Hematopoietic multipotent progenitor cell treated with erythropoietin and hydrocortisone succinate and interleukin-3 and kit ligand, for 15 days (in vitro differentiated cells): ENCODE measurements at places on chromosomes 16 and 17.
A peak's percentile ranks its signal among the peaks of the same experiment; 100 is the strongest.

DNA sequence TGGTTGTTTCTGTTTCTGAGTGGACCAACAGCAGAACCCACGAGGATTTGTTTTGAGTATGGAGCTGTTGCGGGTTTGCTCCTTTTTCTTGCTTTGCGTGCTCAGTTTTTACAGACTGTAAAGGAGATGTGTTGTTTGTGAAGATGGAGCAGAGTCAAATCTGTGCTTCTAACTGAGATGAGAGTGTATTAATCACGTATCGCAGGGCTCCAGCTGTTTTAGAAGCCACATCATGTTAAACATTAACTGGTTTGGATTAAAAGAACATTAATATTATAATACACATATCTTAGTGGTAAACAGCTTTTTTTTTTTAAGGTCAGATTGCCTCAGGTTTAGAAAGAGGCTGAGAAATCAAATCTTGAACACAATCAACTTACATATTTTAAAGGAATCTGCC lies 69.4 kb downstream of the YPEL2 start:
- DNase-seq = no peak

DNA sequence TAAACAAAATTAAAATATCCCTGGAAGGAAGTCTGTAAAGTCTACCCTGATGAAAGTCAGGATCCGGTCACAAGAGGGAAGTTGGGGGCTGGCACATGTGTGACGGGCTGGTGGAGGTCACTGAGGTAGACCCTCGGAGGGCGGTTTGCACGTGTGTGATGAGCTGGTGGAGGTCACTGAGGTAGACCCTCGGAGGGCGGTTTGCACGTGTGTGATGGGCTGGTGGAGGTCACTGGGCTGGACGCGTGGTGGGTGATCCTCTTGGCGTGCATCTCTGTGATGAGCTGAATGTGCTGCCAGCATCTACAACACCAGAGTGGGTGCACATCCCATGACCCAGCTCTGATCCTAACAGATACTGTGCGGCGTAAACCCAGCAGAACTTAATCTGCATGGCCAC lies 43.7 kb upstream of the METRNL start:
- DNase-seq = no peak

GRCh38 chr17:41777574-41778188 lies 8.8 kb downstream of the JUP start:
- no peak for DNase-seq

GRCh38 chr16:24975428-24975889 lies 39.7 kb downstream of the ARHGAP17 start:
- DNase-seq = no peak

DNA sequence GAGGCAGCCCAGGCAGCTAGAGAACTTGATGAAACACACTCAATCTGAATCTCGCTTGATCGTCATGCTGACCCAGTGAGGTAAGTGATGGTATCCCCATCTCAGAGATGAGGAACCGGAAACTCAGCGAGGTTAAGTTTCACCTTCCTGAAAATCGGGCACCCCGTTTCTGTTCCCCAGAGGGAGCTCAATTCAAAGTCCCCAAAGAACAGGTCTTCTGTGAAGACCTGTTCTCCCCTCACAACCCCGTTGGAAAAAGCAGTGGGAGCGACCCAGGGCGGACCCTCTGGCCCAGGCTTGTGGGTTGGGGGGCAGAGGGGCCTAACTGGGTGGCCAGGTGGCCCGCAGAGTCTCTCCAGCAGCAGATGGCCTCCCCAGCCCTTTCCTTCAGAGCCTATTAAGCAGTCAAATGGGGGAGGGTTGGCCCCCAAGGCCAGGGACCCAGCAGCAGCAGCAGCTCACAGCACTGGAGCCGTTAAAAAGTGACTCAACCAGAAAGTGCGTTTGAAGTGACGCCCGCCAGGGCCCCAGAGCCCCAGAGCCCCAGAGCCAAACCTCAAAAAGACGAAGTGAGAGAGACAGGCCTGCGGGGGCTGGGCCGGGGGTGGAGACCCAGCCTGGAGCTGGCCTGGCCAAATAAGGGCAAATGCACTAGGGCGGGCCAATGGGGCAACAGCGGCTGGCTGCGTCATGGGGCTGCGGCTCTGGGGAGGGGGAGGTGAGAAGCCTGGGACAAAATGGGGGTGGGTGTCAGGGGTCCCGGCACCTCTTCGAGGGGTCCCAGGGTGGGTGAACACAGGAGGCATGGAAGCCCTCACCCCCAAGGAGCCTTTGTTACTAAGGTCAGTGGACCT lies 9.2 kb upstream of the TSPOAP1 start:
- DNase-seq = peak; percentile 68

DNA sequence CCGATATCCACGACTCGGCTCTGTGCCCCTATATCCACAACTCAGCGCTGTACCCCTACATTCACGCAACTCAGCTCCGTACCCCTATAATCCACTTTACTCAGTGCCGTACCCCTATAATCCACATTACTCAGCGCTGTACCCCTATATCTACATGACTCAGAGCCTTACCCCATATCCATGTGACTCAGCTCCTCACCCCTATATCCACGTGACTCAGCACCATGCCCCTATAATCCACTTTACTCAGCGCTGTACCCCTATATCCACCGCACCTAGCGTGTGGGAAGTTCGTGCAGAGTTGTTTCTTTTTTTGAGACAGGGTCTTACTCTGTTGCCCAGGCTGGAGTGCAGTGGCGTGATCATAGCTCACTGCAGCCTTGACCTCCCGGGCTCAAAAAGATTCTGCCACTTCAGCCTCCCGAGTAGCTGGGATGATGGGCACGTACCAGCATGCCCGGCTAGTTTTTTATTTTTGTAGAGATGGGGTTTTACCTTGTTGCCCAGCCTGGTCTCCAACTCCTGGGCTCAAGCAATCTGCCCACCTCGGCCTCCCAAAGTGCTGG lies 17.4 kb downstream of the CYB5D2 start:
- no peak for DNase-seq

DNA sequence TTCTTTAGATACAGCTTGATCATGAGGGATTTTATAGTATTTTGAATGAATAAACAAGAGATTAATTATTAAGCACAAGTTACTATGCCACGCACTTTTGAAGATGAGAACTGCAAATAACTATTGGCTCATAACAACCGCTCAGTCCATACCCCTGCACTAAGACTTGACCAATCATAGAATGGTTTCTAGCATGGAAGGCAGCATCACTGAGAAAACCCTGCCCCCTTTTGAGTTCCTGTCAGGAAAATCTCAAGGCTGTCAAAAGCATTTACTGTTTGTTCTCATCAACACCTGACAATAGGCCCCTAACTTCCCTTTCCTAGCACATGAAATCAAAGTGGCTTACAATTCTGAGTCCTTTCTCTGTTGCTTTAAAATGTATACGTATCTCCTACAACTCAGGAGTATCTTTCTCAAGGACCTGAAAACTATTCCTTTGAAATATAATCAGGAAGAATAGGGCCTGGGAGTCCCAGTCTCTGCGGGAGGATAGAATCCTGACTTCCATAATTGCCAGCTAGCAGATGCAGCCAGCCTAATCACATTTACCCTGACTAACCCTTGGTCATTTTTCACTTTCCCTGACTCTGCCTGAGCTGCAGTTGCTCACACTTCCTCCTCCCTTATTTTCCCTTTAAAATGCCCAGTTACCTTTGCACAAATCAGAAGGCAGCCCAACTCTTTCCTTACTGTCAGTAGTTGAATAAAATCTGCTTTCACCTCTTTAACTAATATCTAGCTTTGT lies 9.1 kb upstream of the MMD start:
- DNase-seq = no peak

DNA sequence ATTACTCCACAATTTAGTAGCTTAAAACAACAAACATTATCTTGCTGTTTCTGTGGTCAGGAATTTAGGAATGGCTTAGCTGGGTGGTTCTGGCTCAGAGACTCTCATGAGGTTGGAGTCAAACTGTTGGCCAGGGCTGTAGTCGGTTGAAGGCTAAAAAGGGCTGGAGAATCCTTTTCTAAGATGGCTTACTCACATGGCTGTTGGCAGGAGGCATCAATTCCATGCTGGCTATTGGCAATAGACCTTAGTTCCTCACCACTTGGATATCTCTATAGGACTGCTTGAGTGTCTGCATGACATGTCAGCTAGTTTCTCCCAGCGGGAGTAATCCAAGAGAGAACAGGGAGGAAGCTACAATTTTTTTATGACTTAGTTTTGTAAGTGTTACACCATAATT lies 6.6 kb upstream of the EFCAB13 start:
- no peak for DNase-seq

- no peak for DNase-seq
These were observed 11.0 kb upstream of the WIPI1 start for GRCh38 chr17:68468334-68468733.

DNA sequence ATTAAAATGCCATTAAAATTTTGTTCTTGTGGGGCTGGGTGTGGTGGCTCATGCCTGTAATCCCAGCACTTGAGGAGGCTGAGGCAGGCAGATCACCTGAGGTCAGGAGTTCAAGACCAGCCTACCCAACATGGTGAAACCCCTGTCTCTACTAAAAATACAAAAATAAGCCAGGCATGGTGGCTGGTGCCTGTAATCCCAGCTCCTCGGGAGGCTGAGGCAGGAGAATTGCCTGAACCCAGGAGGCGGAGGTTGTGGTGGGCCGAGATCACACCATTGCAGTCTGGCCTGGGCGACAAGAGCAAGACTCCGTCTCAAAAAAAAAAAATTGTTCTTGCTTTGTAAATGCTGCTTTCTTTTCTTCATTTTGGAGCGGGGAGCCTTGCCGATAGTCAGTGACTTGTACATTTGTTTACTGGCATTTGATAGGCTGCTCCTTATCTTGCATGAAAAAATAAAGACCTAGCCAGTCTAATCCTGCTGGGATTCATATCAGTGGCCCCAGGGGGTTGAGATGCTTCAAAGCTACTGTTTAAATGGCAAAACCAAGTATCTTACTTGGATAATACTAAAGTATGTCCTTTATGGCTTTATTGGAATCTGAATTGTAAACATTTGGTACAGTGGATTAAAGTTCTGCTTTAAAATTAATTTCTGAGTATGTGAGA lies 3.3 kb upstream of the CLTC start:
- DNase-seq = no peak

- no peak for DNase-seq
These were observed 71.4 kb upstream of the ARL4D start for GRCh38 chr17:43327421-43327820.

DNA sequence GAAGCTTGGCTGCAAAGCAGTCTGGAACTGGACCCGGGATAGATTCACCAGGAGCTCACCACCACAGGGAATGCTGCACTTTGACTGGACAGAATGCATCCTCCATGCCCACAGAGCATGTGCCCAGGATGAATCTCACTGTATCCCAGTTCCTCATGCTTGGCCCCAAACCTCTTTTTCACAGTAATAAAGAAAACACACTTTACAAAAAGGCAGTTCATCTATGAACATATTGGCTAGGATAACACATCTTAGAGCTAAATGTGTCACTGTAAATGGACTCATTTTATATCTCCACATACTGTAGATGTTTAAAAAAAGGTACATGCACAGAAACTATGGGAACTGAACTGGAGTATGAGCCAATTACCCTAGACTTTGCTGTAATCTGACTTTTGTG lies 266.9 kb downstream of the TOX3 start:
- DNase-seq = no peak
